Activated T-cell treated with anti-CD3 and anti-CD28 coated beads, Interleukin-2, amount 50 U/mL, for 72 hours (primary cell): ENCODE measurements at places on chromosomes 1 and 21.

DNA sequence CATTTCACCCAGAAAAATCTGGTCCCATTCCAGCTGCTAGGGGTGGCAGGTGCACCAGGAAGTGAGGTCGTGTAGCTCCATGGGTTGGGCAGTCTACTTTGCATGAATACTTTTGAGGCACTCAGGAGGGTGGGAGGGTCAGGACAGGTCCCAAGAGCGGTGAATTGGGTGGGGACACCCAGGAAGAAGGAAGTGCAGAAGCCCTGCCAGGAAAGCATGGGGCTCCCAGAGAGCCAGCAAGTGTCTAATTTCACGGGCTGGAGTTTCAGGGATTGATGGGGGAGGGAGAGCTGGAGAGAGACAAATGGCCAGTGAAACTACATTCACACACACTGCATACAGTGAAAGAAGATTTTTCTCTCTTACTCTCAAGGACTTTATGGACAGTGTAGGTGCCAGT is 137.8 kb downstream of the GALNT2 start:
- DNase-seq = no peak

DNA sequence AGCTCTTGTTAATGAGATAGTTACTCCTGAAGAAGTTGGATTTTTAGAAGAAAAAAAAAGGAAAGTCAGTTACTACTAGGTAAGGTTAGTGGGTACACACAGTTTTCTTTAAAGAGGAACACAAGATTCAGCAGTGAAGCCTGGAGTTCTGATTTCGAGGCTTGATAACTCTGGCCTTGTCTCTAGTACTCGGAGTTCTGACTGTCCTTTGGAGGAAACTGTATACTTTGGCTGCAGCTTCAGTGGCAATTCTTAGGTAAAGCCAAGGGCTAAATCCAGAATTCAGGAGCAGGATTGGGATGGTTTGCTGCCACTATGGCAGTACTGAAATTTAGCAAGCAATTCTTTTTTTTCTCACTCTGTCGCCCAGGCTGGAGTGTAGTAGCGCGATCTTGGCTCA is 9.2 kb downstream of the ACADM start:
- DNase-seq = no peak

GRCh38 chr1:12173631-12174121 is 6.9 kb downstream of the TNFRSF1B start:
- peak; percentile 91 for DNase-seq

GRCh38 chr1:182845894-182846293 is 6.7 kb downstream of the DHX9 start:
- DNase-seq = no peak

DNA sequence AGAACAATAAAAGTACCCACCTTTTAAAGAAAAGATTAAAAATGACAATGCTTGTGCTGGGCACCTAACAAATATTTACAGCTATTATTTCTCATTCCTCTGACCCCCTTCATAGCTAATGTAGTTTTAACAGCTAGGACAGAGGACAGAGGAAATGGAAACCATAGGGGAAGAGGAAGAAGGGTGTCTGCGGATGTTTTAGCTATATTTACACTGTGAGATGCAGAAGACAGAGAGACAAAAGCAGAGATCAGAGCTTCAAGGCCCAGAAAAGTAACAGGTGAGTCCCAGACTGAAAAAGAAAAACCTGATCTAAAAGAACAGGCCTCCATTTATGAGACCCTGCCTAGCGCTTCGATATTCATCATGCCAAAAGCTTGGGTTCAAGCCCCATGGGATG is 72.0 kb downstream of the ZNF281 start:
- DNase-seq = no peak

- DNase-seq = no peak
These were observed 35.0 kb upstream of the IFNLR1 start for GRCh38 chr1:24222008-24222605.

GRCh38 chr1:218274511-218274910 is 10.6 kb upstream of the RRP15 start:
- DNase-seq = no peak

DNA sequence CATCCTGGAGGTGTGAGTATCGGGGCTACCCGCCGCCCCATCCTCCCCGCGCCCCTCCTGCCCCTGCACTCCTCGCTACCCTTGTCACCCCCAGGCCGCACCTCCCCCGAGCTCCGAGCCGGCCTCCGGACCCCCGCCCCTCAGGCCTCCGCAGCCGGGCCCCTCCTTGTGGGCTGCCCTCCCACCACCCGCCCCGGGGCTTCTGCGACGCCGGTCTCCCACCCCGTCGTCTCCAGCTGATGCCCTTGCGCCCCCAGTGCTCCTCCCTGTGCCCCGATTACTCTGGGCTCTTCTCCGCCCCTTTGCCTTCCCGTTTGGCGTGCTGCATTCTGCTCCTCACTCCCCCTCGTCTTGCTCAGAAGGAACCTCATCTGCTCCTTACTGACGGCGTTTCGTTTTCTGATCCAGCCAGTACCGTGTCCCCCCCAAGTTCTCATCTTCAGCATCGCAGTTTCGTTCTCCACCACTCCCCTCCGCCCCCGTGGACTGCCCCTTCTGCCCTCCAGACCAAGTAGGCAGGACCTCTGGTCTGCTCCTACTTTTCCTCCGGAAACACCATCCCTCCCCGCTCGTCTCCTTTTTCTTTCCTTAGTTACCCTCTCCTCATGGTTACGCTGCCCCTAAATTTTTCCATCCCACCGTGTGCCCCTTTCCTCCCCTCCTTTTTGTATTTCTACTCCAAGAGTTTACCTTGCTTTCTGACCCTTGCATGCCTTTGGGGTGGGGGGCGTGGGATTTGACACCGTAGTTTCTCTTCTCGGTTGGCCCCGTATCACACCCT is 841 bp downstream of the SNX27 start:
- DNase-seq = peak; percentile 33

- no peak for DNase-seq
These were observed 189.0 kb downstream of the CENPF start for GRCh38 chr1:214791961-214792360.

DNA sequence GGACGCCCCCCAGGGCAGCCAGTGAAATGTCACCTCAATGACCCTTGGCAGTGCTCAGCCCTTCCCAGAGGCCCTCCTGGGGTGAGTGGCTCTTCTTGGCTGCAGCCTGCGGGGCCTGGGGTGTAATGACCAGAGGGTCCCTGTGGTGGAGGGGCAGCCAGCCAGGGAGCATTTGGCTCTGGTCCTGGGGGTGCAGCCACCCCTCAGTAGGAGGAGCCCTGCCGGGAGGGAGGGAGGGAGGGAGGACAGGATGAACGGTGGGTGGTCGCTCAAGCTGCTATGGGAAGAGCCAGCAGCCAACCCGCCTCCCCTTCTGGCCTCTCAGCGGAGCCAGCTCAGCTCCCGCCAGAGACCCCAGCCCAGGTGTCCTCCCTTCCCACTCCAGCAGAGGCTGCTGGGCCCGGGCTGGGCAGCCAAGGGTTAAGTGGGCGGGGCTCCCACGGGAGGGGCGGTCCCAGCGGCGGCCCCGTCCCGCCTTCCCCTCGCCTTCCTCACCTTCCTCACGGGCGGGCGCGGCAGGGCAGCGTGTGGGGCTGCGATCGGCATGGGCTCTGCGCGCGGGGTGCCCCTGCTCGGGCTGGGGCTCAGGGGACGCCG is 9.0 kb upstream of the PLCH2 start:
- DNase-seq = peak; percentile 10

DNA sequence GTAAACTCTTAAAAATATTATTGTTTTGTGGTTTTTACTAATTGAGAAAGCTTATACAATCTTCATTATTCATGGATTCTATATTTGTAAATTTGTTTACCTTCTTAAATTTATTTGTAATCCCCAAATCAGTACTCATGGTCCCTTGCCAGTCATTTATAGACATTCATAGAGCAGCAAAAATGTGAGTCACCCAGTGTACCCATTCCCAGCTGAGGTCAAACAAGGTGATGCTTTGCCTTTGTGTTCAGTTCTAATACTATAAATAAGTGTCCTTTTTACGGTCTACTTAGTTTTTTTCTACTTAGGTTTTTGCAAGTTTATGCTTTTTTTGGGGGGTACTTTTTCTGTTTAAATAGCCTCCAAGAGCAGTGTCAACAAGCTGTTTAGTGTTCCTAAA is 36.1 kb downstream of the SORT1 start:
- no peak for DNase-seq

- DNase-seq = no peak
These were observed 13.7 kb downstream of the ENO1 start for GRCh38 chr1:8864713-8865344.

GRCh38 chr1:8870616-8871538 is 7.6 kb downstream of the ENO1 start:
- no peak for DNase-seq
